H1 (cell line): ENCODE measurements at places on chromosomes 4 and X.

DNA sequence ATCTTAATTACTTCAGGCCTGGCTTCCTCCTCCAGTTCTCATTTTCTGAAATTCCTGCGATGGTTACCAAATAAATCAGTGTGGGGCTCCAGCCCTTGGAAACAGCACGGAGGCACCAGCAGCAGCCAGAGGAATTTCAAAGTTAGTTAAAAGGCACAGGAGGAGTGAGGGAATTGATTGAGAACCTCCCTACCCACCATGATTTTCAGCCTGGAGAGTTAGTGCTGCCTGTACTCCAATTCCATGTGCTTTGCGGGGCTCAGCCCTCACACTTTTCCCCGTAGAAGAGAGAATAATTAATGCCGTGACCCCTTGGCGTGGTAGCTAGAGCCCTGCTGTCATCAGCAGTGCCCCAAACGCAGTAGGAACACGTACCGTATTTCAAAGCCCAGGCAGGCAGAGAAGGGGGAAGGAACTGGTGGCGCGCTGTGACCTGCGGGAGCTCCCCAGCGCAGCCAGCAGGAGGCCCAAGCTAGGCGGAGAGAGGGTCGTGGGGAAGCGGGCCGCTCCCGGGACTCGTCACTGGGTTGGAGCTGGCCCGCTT lies 84.0 kb upstream of the IGFBP7 start:
- DNase-seq: no peak
- H3K4me1 ChIP-seq: peaks cover 23% of the 10 kb centered on the region
- peaks cover 17% of the 10 kb centered on the region for H3K27me3 ChIP-seq

DNA sequence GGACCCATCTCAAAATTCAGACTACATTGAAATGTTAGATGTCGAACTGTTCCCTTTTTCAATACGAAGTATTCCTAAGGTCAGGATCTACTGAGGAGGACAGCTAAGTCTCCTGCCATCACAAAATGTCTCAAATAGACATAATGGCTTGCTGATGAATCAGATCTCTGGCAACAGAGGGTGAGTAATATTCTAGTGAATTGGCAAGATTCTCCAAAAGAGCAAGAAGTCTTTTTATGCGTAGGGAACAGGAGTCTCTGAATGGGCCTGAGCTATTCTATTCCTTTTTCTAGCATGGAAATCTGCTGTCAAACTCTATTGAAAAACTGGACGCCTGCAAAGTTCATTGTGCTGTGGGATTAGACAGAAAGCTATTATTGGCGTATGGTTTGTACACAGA lies 145.4 kb downstream of the FNIP2 start:
- H3K36me3 ChIP-seq: no peaks in the 10 kb centered on the region
- no peak overlapping the region for H3K27ac ChIP-seq
- no peaks in the 10 kb centered on the region for H3K27me3 ChIP-seq
- H3K4me3 ChIP-seq: no peak overlapping the region

DNA sequence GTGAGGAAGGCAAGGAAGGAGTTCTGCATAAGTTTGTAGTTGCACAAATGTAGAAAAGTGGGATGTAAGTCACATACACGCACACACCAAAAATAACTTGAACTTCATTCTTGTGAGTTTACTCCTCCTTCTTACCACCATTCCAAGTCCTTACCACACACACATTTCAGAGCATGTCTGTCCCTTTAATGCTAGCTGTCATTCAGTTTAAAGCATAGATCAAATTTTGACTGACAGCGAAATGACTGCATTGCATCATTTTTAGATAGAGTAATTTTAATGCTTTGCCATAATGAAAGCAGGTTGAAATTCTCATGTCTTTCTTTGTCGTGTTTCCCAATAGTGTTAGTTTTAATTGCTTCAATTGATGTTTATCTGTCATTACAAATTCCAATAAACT lies 629.6 kb upstream of the HTR2C start:
- no peaks in the 10 kb centered on the region for H3K27me3 ChIP-seq
- H3K27ac ChIP-seq: no peak overlapping the region
- DNase-seq: no peak
- H3K4me3 ChIP-seq: no peak overlapping the region
- H3K4me1 ChIP-seq: peaks cover 9% of the 10 kb centered on the region; the same call in 1 of the 2 replicates
- peaks cover 9% of the 10 kb centered on the region for H3K36me3 ChIP-seq

DNA sequence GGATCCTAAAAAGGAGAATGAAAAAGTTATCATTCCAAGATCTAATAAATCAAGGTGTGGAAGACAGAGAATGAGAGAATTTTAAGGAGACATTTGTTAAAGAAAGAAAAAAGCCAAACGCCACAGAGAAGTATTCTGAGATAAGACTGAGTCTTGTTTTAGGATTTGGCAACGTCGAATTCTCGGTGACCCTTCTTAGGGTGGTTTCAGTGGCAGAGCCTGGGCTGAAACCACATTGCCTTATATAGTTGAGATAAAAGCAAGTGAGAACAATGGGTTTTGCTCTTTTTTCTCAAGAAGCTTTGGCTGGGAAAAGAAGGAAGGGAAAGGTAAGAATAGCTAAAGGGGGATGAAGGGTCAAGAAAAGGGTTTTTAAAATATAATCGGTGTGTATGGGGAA lies 209.4 kb downstream of the VEGFC start:
- H3K27ac ChIP-seq: no peak overlapping the region
- H3K27me3 ChIP-seq: no peaks in the 10 kb centered on the region
- no peak overlapping the region for H3K4me3 ChIP-seq
- H3K36me3 ChIP-seq: no peaks in the 10 kb centered on the region

- H3K27me3 ChIP-seq: no peaks in the 10 kb centered on the region
- H3K4me1 ChIP-seq: no peaks in the 10 kb centered on the region
- no peak overlapping the region for H3K27ac ChIP-seq
Observed at GRCh38 chrX:7028246-7028645, 119.3 kb upstream of the STS start.

- no peaks in the 10 kb centered on the region; the same call in 1 of the 2 replicates for H3K4me1 ChIP-seq
- no peaks in the 10 kb centered on the region for H3K27me3 ChIP-seq
- DNase-seq: no peak
- no peak overlapping the region for H3K27ac ChIP-seq
Observed at GRCh38 chr4:40205259-40206198, 8.7 kb downstream of the RHOH start.

- H3K4me1 ChIP-seq: no peaks in the 10 kb centered on the region
- DNase-seq: no peak
- no peak within 1 kb of the TSS for H3K4me3 ChIP-seq
- no peak within 1 kb of the TSS for H3K27ac ChIP-seq
- H3K27me3 ChIP-seq: no peaks in the 10 kb centered on the region
- no peaks in the 10 kb centered on the region for H3K36me3 ChIP-seq
Observed at GRCh38 chr4:119135721-119136121, at the start of gene MYOZ2. TSS of gene MYOZ2 (plus strand) at chr4:119135832. CDS start at chr4:119136526, 694 bp downstream.

- H3K4me1 ChIP-seq: no peaks in the 10 kb centered on the region
- DNase-seq: no peak
- no peaks in the 10 kb centered on the region for H3K27me3 ChIP-seq
- no peaks in the 10 kb centered on the region; the same call in 1 of the 2 replicates for H3K36me3 ChIP-seq
- no peak overlapping the region for H3K27ac ChIP-seq
Observed at GRCh38 chrX:3655181-3655580, 58.3 kb downstream of the PRKX start.
